ENCODE measurements at places on chromosomes 7 and 10.
A peak's percentile ranks its signal among the peaks of the same experiment; 100 is the strongest.

- DNase-seq, result peak; percentile 73
These were observed 166.2 kb downstream of the CPEB3 start for GRCh38 chr10:92124616-92125143.

DNA sequence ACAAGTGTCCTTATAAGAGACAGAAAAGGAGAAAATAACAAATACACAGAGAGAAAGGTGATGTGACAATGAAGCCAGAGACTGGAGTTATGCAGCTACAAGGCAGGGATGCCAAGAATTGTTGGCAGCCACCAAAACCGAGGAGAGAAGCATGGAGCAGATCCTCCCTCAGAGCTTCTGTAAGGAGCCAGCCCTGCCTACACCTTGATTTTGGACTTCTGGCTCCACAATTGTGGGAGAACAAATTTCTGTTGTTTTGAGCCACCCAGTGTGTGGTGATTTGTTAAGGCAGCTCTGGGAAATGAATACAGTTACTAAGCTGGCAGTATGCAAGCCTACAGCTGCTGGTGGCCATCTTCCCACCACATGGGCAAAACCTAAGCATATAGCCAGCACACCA lies 163.6 kb downstream of the GRM8 start:
- DNase-seq, result no peak

DNA sequence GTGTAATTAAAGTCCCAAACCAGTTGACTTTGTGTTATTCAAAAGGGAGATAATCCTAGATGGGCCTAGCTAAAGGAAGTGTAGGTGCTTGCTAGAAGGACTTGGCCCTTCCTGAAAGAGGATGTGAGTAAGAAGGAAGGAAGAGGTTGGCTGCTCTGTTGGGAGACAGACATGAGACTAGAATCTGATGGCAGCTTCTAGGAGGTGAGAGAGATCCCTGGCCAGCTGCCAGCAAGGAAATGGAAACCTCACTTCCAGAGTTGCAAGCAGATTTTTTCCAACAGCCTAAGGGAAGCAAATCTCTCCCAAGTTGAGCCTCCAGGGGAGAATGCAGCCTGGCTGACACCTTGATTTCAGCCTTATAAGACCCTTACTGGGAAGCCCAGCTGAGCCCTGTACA lies 368.4 kb upstream of the ZMIZ1 start:
- DNase-seq, result peak; percentile 44

- no peak for DNase-seq
These were observed 3.3 kb upstream of the CUEDC2 start for GRCh38 chr10:102435529-102436233.

GRCh38 chr7:7639421-7639820 lies 1.1 kb upstream of the UMAD1 start:
- DNase-seq, result no peak

DNA sequence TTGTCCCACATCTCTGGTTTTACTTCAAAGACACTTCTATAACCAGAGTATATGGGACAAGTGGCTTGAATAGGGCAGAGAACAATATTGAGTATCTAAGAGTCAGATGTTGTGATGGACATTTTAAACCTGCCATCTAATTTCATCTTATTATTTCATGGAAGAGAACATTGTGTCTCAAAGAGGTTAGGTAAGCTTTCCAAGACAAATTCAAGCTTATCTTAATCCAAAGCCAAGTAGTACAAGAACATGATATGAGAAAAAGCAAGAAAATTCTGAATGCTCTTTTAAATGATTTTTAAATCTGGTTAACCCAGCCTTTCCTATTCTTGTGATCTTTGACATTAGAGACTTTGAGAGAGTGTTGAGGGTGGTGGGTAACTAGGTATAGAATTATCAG lies 65.3 kb upstream of the ZNF804B start:
- no peak for DNase-seq

Measured in fibroblast of upper back skin (primary cell).